ENCODE measurements at places on chromosomes 2 and 18.
A peak's percentile ranks its signal among the peaks of the same experiment; 100 is the strongest.

DNA sequence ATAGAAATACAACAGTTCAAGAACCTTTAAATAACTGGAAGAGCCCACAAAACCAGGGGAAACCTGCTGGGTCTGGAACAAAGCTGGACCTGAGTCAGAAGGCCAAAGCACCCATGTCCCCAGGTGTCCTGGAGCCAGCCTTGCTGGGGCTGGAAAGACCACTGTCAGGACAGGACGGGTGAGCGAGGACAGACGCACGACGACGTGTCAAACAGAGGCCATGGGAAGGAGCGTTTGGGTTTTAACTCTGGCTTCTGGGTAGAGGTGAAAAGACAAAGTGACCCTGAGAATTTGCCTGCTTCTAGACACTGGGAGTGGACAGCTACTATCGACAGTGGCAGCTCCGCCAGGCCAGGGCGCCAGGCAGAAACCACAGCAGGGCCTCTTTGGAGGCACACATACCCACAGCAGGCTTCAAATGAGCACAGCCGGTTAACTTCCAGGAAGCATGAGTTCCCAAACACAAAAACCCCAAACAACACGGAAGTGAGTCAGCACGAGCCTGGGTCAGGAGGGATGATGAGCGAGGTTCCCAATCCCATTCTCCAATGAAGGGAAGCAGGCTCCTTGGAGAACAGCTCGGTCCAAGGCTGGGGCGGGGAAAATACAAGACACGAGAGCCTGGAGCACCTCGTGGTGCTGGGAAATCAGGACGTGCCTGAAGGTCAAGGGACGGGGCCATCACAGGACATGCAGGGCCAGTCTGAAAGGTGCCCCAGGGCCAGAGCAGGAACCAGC, 208.0 kb downstream of the TWIST2 start:
- DNase-seq, result no peak

- DNase-seq, result no peak
These were observed 221.8 kb downstream of the INSIG2 start for GRCh38 chr2:118309946-118310680.

DNA sequence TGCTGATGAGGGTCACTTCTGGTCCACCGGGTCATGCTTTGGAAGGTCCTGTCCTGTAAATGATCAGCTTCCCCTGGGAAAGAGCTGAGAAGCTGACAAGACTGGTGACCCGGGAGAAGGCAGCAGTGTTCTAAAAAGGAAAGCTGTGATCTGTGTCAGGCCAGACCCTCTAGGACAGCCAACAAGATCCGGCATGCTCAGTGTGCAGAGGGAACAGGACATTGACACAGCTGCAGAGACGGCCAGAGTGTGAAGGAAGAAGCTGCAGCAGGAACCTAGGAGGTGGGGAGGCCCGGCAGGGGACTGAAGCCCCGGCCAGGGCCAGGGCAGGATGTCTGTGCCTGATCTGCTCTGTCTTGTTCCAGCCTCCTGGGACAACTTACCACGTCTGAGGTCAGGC, 372.7 kb upstream of the ID2 start:
- no peak for DNase-seq

GRCh38 chr18:75141734-75142133, 67.2 kb downstream of the PTGR3 start:
- no peak for DNase-seq

DNA sequence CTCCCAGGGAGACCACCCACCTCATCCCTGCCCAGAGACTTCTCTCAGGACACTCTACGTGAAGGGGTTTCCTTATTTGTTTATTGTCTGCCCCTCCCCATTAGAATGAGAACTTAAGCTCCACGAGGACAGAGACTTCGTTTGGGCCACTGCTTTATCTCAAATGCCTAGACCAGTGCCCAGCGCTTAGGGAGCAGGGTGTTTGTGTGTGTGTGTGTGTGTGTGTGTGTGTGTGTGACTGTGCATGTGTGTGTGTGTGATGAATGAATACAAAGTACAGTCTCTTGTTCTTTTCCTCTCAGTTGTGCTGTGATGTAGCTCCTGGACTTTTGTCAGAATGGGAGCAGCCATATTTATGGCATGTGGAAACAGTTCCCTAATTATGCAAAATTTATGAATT, 34.4 kb upstream of the CABYR start:
- DNase-seq, result no peak

DNA sequence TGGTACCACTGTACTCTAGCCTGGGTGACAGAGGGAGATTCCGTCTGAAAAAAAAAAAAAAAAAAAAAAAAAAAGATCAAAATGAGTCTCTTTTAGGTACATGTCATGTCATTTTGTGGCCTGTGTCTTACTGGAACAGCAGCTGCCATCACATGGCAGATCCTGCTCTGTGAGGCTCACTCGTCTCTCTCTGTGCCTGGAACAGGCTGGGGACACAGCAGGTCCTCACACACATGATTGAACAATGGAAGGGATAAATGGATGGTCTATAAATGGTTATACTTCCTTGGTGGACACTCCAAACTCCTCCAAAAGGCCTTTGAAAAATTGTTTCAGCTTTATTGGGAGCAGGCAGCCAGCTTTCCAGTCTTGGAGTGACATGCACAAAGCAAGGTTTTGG, 236.2 kb upstream of the COPS8 start:
- DNase-seq, result no peak

DNA sequence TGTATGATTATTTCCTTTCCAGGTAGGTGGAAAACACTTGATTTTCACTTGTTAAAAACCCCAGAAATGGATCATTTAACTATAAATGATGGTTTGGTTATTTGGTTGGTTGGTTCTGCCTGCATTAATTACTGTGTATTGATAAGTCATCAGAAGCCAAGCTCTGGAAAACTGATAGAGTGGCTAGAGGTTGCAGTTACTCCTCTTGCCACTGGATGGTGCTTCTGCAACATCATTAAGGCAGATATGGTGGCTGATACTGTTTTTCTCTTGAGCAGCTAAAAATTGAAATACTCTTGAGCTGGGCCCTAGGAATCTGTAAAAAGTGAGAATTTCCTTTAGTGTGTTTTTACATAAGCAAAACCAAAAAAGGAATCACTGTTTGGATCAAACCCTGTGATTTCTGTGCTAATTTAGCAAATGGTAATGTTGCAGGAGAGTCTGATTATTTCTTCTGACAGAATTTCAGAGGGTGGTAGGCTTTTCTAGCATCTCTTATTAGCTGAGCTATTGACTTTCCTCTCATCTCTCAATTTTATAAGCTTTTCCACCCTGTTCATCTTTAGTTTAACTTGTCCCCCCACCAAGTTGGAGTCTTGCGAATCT, 54.3 kb downstream of the RAB10 start:
- DNase-seq, result no peak

DNA sequence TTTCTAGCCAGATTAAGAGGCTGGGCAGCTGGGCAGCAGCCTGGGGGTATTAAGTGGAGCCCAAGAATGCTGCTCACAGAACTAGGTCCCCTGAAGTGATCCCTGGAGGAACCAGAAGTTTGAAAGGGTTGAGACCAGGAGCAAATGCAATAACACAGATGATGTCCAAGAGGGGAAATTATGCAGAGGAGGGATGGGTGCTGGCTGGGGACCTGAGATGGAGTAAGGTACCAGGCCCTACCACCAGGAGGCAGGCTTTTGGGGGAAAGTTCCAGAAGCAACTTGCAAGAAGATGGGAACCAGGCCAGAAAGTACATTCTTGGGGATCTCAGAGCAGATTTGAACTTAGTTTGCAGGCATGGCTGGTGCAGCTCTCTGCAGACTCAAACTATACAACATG, 175.1 kb downstream of the NCK2 start:
- DNase-seq, result peak; percentile 44

DNA sequence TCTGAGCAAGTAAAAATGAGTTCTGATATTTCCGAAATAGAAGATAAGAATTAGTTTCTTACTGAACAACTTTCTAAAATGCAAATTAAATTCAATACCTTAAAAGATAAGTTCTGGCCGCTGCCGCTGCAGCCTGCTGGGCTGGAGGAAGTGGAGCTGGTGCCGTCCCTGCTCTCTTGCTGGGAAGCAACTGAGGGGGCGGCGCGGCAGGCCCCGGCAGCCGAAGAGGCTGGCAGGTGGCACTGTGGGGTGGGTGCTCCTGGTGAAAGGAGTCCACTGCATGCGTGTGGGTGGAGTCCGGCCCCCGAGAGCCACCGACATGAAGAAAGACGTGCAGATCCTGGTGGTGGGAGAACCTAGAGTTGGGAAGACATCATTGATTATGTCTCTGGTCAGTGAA, 89.5 kb upstream of the ZNF519 start:
- no peak for DNase-seq

DNA sequence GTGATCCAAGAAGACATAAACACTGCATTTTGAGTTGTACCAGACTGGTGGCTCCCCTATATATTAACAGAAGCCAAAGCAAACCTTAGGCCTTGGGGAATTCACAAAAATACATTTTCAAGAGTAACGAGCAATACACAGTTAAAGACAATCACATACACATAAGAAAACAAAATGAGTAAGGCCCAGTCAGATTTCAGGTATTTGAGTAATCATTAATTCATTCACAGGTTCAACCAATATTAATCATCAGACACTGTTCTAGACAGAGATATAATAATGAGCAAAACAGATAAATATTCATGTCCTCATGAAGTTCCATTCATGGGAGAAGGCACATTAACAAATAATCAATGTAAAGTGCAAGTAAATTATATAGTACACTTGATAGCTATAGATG, 9.6 kb downstream of the STPG4 start:
- no peak for DNase-seq

GRCh38 chr2:42169100-42169873, at the start of gene EML4:
TSS of gene EML4 (plus strand) at chr2:42169353. CDS start at chr2:42169612, 259 bp downstream.
- DNase-seq, result peak; percentile 60

GRCh38 chr18:55048892-55049291, 89.6 kb upstream of the CCDC68 start:
- DNase-seq, result no peak

DNA sequence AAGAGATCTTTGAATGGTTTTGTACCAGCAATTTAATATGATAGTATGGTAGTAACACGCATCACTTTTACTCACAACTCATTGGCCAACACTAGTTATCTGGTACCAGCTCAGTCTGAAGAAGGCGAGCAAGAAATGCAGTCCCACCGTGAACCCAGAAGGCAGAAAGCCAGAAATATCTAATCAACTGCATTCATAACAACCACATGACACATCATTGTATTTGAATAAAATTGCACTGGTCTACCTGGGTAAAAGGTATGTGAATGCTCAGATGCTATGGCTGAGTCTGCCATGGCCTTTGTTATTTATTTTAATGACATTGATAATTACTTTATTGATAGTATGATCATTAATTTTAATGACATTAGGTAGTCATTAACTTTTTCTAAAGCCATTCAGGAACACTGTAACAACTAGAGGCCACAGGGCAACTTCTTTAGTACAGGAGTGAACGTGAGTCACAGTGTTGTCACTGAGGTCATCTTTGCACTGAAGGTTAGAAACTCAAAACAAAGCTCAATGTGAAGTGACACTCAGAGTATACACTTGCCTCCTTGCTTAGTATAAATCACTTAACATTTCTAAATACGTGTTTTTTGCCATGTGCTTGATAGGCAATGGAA, 475.6 kb upstream of the TNP1 start:
- DNase-seq, result no peak

DNA sequence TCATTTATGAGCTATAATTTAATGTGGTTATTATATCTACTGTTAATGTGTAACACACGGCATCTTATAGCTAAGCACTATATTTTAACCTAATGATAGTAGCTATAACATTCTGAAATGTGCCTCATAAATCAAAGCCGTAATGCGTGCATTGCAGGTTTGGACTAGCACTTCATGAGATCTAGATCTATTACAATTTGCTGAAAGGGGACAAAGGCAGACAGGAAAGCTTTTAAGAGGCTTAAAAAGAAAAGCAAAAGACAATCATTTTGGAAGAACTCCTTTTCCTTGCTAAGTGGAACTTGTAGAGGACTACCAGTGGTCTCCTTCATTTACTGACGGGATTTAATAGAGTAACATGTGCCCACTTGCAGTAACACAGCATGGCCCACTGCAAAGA, 213.1 kb downstream of the NBAS start:
- DNase-seq, result no peak

DNA sequence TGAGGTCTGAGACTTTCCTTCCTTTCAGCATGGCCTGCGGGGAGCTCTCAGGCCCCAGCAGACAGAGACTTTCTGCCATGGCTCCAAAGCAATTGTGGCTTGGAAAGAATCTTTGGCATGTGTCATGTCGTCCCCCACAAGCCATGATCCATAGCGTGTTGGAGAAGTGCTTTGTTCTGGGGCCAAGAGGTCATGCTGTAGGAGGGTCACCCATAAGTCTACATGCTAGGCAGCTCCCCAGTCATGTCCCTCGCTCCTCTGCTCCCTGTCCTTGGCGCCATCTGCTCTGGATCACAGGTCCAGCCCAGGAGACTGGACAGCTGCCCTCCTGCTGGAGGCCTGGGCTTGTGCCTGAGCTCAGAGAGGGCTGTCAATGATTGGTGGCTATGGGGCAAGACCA, 78.8 kb upstream of the LCLAT1 start:
- DNase-seq, result no peak

DNA sequence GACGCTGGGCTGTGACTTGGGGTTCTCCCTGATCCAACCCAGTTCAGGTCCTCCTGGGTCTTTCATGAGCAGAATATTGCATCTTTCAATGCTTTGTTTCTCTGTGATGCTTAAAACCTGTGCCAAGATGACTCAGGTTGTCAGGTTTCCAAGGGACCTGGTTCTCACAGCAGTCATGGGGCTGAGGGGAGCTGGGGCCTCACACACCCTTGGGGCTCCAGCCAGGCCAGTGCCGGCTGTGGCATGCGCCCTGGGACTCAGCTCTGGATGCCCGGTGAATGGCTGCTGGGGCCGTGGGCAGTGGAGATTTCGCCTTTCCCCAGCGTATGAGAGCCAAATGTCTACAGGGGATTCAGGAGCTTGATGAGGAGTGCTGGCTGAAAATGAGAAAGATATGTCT, 29.6 kb downstream of the EDAR start:
- no peak for DNase-seq

- DNase-seq, result no peak
These were observed 21.9 kb downstream of the CASP10 start for GRCh38 chr2:201204655-201205514.

GRCh38 chr2:200258081-200258480, 48.4 kb upstream of the SPATS2L start:
- no peak for DNase-seq

DNA sequence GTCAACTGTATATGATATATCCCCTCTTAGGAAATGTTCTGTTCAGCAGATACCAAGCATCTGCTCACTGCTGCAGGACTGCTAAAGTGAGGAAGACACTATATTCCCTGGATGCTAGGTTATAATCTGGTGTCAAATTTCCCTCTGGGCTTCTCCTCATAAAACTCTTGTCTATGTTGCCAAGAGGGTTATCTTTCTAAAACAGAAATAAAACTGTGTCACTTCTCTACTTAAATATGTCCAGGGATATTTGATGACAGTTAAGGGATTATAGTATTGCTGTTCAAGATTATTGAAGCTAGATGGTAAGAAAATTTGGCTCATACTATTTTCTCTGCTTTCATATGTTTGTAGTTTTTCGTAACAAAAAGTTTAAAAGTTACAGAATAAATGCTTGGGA, 30.5 kb upstream of the SNRNP27 start:
- DNase-seq, result no peak

- no peak for DNase-seq
These were observed 158.8 kb downstream of the DDX1 start for GRCh38 chr2:15750433-15750814.

Measured in non-pigmented ciliary epithelial cell (primary cell).